Activated CD4-positive, alpha-beta T cell treated with anti-CD3 and anti-CD28 coated beads, Interleukin-2, amount 50 U/mL, for 1 hour (primary cell): ENCODE measurements at places on chromosomes 11 and 22.

DNA sequence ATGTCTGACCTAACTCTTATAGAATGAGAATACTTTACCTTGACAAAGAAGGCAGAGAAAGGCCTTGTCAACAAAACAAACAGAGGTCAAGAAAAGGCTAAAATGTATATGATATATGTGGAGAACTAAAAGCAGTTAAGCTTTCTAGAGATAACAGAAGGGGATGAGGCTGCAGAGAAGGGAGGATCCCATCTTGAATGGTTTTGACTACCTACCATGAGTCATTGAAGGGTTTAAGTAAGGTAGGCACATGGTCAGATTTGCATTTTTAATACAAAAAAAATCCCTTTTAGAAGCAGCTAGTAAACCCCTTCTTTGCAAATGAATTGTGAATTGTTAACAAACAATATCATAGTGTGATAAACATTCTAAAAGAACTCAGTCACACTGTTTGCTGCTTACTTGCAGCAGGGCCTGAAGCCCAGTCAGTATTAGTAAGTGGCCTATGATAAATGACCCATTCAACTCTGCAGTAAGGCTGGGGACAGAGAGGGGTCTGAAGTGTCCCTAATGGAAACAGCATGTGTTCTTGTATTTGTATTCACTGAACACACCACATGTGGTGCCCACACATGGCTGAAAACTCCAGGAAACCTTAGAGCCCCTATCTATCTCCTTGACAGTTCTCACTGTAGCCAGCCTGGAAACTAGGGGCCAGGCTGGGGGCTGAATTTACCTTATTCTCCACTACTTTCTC is 328.8 kb upstream of the PITPNB start:
- no peak for DNase-seq

- no peak for DNase-seq
Measured at GRCh38 chr11:45259592-45259991, 26.5 kb downstream of the SYT13 start.

DNA sequence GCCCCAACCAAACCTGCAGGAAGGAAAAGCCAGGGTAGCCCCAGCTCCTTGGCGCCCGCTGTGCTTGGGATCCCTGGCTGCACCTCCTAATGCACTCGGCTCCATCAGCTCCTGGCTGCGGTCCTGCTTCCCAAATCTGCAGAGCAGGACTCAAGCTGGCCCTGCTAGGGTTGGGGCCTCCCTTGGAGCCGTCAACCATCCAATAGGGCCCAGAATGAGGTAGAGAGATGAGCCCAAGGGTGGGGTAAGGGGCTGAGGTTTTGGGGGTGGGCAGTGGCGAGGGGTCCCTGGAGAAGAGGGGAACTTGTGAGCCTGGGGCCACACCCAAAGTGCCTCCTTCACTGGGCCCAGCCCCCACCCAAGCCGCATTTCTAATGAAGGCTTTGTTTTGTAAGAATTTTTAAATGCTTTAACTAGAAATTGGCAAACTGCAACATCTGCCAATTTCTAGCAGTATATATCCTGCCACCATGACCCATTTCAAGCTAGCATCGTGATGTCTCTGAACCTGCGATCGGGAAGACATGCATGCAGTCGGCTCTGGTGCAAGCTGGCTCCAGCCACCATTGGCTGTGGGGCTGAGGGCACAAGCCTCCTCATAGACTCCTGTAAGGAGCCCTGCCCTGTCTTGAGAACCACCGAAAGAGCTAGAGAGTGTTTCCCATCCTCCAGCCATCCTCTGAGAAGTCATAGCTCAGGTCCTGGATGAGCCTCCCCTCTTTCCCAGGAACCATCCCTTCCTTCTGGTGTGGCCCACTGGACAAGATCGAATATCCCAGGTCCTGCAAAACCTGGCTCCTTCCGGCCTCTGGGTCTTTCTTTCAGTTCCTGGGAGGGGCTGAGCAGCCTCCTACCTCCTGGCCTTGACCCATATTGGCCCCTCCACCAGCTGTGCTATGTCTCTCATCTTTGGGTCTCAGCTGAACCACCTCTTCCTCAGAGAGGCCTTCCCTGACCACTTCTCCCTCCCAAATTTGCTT is 15.5 kb downstream of the C1QTNF6 start:
- DNase-seq: no peak

DNA sequence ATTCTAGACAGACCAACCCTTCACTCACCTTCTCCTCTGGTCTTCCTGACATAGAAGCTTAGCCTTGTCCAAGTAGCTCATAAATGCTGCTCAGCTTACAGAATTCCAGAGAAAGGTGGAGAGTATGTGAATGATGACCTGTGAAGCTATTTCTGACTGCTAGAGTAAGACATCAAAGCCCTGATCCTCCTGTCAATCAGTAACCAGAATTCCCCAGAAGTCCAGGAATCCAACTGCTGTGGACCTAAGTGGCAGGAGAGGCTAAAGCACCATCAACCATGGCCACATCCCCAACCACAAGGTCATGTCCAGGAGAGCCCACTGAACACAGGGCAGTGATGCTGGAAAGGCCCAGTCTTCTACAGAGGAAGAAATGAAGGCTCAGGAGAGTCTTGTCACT is 2.6 kb downstream of the OR51G2 start:
- DNase-seq: no peak

GRCh38 chr22:20063271-20064139 is 16.5 kb upstream of the DGCR8 start:
- no peak for DNase-seq

GRCh38 chr11:37896016-37896415 is 1298.0 kb upstream of the RAG2 start:
- no peak for DNase-seq

DNA sequence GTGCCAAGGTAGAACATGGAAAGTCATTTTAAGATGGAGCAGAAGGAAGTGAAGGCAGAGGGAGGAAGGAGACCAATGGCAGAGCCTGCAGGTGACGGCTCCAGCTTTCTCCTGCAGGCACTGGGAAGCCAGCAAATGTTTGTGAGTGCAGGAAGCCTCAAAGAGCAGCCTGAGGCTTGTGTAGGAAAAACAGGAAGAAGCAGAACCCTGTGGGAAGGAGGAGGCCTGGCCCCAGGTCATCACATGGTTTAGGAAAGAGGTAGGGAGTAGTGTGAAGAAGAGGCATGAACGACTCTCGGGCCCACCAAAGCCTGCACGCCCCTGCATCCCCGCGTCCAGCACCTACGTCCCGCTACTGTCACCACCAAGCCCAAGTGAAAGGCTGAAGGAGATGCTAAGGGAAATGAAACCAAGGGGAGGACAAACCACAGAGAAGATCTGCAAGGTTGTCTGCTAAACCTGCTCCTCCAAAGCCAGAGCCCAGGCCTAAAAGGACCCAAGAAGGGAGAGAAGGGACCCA is 151.5 kb downstream of the CHST1 start:
- DNase-seq: no peak

DNA sequence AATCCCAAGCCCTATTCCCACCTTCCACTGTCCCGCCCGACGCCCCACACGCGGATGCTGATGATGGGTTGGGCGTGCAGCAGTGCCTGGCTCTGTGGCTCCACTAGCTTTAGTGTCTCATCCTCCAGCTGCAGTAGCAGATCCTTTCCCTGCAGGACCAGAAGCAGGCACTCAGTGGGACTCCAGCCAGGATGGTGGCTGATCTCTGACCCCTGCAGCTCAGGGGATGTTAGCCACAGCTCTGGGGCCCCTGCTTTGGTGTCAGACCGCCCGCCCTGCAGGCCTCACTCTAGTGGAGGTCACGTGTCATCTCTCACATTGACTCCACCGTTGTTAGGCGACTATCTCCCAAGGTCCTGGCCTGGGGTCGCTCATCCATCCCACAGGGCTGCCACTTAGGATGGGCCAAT is 11.8 kb downstream of the SMPD1 start:
- no peak for DNase-seq

DNA sequence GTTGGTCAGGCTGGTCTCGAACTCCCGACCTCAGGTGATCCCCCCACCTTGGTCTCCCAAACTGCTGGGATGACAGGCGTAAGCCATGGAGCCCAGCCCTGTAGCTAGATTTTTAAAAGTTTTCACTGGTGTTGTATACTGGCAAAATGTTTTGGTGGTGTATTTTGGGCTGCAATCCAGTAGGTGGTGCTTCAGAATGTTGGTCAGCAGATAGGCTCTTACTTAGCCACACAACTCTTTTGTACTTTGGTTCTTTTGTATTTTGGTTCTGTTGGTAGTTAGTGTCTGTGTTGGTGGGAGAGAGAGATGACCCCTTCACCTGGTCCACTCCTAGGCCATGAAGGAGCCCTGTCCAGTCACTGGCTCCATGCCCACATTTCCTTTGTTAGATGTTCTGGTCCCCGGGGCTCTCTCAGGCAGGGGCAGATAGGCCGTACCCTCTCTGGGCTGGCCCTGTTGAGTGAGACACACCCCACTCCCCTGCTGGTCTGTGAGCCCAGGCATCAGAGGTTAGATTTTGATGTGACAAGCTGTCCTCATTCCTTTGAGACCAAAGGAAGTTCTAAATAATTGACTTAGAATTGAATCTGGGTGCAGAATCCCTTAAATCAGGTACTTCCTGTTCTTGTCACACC is 123.8 kb downstream of the DDX10 start:
- no peak for DNase-seq

DNA sequence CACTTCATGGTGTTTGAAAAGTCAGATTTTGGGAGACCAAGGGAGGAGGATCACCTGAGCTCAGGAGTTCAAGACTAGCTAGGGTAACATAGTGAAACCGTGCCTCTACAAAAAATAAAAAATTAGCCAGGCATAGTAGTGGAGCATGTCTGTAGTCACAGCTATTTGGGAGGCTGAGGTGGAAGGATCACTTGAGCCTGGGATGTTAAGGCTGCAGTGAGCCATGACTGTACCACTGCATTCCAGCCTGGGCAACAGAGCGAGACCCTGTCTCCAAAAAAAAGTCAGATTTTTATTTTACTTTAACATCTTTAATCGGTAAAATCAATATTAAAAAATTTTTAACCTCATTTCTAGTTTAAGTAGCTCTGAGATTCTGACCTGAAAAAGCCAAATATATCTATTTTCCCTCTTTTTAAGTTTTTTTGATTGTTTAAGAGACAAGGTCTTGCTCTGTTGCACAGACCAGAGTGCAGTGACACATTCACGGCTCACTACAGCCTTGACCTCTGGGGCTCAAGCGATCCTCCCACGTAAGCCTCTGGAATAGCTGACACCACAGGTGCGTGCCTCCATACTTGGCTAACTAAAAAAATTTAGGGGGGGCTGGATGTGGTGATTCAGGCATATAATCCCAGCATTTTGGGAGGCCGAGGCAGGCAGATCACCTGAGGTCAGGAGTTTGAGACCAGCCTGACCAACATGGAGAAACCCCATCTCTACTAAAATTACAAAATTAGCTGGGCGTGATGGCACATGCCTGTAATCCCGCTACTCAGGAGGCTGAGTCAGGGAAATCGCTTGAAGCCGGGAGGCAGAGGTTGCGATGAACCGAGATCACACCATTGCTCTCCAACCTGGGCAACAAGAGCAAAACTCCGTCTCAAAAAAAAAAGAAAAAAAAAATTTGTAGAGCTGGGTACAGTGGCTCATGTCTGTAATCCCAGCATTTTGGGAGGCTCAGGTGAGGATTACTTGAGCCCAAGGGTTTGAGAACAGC is 48.4 kb downstream of the SFI1 start:
- DNase-seq: no peak

DNA sequence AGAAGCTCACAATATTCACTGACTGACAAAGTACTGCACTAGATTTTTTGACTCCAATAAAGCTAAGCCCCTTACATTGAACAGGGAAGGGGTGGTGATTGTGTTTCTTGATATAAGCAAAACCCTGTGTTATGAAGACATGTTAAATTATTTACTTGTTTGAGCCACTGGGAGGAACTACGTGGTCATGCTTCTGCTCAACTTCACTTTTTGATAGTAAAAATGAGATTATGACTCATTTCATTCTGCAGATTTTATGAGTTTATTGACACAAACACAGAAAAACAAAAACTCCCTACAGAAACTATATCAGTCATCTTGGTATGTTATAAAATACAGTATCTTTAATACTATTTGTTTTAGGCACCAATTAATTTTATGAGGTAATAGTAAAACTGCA is 124.7 kb downstream of the CADM1 start:
- no peak for DNase-seq

DNA sequence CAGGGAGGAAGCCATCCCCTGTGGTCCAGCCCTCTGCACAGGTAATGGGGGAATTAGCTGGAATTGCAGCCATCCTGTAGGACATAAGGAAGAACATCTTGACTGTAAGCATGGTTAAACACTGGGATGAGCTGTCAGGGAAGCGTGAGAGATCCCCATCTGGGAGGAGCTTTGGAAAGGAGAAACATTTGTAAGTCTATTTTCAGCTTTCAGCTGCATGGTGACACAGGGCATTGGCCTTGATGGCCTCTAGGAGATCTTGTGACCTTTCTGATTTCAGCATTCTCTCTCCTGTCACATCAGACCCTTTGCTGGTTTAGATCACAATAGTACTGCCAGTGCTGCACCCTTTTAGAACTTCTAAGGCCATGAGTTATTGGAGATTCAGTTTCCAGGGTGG is 47.1 kb downstream of the BCR start:
- no peak for DNase-seq
